ENCODE measurements at places on chromosomes 13 and 19. TPM values are rescaled to one million over a fixed set of nuclear protein-coding genes. Genes with fewer than 3 reads are reported as not detected.

The HOMER3 gene
- total RNA-seq: 107 TPM

The ZNF626 gene
- total RNA-seq: 19.9 TPM

The TEKTIP1 gene
- not detected for total RNA-seq

The SUPT5H gene
- 91.2 TPM for total RNA-seq

The OR7A5 gene
- total RNA-seq: not detected

GRCh38 chr13:51840917-51841316 is 4.1 kb downstream of the TMEM272 start:
- no peak overlapping the region for H3K4me3 ChIP-seq
- H3K27me3 ChIP-seq: peaks cover 29% of the 10 kb centered on the region
- no peaks in the 10 kb centered on the region for H3K36me3 ChIP-seq
- H3K4me1 ChIP-seq: peaks cover 19% of the 10 kb centered on the region
- H3K27ac ChIP-seq: no peak overlapping the region
- no peak for DNase-seq

DNA sequence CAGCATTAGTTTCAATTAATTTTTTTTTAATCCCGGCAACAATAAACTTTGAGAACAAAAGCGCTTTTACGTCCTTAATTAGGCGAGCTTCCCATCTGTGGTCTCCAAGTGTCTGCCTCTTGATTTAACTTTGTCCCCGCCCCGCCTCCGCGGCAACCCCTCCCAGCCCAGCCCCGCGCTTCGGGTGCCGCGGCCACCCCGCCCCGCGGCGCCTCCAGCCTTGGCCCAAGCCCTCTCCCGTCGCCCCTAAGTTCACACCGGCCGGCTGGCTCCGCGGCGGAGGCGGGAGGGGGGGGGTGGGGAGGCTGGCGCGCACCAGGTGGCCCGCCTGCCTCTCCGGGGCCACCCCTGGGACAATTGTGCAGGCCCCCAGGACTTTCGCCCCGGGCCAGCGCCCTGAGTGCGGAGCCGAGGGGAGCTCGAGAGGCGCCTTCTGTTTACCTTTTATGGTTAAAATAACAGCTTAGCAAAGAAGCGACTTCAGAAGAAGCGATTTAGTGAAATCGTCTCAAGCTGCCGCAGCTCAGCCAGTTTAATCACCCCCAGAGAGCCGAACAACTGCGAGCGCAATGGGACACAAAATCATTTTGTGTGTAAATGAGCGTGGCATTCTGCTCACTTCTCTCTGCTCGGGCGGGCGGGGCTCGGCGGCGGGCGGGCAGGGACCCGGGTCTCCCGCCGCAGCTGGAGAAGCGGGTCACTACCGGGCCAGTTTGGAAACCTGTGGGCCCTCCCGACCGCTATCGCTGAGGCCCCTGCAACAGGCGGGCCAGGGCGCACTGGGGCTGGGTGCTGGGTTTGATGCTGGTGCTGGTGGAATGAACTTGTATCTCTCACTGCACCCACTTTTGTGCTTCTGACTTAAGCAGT is 1.4 kb downstream of the KCTD15 start:
- H3K4me1 ChIP-seq: peaks cover 8% of the 10 kb centered on the region
- peak overlapping the region; percentile 76 for H3K4me3 ChIP-seq
- peak; percentile 94 for DNase-seq
- H3K27ac ChIP-seq: no peak overlapping the region
- H3K27me3 ChIP-seq: no peaks in the 10 kb centered on the region
- peaks cover 5% of the 10 kb centered on the region for H3K36me3 ChIP-seq

DNA sequence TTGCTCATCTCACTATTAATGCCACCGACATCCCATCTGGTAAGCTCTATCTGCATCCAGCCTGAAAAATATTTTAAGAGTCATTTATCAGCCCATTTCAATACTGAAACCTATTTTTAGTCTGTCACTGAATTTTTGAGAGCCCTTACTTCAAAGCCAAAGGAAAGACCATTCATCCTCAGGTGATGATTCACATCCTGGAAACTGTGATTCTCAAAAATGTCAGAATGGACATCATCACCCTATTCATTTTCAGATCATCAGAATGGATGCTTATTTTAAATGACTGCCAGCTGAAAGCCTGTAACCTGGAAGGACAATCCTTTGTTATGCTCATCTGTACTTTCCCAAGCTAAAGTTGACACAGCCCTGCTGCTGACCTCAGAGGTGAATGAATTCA is 27.0 kb downstream of the TNFSF11 start:
- H3K4me1 ChIP-seq: peaks cover 7% of the 10 kb centered on the region
- H3K4me3 ChIP-seq: no peak overlapping the region
- DNase-seq: no peak
- H3K36me3 ChIP-seq: no peaks in the 10 kb centered on the region
- no peaks in the 10 kb centered on the region for H3K27me3 ChIP-seq
- H3K27ac ChIP-seq: no peak overlapping the region

DNA sequence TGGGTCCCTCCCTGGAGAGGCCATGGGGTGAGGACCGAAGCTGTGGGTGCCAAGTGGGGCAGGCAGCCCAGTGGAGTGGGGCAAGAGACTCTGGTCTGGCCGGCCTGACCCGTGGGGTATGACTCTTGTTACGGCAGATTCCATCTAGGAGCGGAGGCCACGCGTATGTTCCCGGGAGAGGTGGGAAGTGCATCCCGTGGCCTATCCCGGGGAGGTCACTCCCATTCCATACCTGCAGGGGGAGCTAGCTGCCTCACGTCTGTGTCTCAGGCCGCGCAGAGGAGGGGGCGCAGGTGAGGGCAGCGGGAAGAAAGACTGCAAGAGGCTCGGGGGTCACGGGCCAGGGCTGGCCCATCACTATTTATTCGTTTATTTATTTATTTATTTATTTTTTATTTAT is 4.9 kb downstream of the CSNK1G2 start:
- peak; percentile 93 for DNase-seq
- no peak overlapping the region for H3K4me3 ChIP-seq
- no peaks in the 10 kb centered on the region for H3K27me3 ChIP-seq
- no peaks in the 10 kb centered on the region for H3K36me3 ChIP-seq

DNA sequence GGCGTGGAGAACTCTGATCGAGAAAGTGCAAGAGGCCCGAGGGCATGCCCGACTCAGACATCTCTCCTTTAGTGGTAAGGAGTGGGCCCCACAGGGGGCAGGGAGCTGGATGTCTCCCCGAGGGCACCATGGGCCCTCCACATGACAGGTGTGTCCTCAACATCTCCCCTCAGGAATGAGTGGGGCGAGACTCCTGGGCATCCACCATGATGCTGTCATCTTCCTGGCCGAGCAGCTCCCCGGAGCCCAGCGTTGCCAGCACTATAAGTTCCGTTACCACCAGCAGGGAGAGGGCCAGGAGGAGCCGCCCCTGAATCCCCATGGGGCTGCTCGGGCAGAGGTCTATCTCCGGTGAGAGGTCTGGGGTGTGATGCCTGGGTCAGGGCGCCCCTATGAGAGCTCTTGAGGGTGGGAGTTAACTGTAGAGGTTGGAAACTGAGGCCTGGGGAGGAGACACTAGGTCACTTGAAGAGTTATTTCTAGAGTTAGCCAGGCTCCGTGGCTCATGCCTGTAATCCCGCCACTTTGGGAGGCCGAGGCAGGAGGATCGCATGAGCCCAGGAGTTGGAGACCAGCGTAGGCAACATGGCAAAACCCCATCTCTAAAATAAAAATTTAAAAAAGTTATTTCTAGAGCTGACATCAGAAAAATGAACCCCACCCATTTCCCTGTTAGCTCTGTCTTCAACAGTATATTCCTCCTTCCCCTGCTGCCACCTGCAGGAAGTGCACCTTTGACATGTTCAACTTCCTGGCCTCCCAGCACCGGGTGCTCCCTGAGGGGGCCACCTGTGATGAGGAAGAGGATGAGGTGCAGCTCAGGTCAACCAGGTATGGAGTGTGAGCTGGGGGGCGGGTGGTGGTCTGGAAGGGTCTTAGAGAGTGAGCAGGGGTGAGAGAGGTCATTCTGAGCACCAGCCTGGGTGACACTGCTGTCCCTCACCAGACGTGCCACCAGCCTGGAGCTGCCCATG is 5.1 kb downstream of the IGFLR1 start:
- H3K4me3 ChIP-seq: no peak overlapping the region
- peak; percentile 85 for DNase-seq
- H3K36me3 ChIP-seq: peaks cover 44% of the 10 kb centered on the region
- H3K27me3 ChIP-seq: no peaks in the 10 kb centered on the region
- no peak overlapping the region for H3K27ac ChIP-seq
- H3K4me1 ChIP-seq: no peaks in the 10 kb centered on the region

- no peak for DNase-seq
- H3K27me3 ChIP-seq: no peaks in the 10 kb centered on the region
- no peaks in the 10 kb centered on the region for H3K36me3 ChIP-seq
- H3K27ac ChIP-seq: no peak overlapping the region
- H3K4me3 ChIP-seq: no peak overlapping the region
Measured at GRCh38 chr13:53622456-53622855, 593.8 kb downstream of the OLFM4 start.
